Activated T-helper 2 cell treated with anti-CD3 and anti-CD28 coated beads, Interferon-gamma antibody, Interleukin-2, Interleukin-4, amounts not matched to agents 10 μg/mL and 5 μg/mL and 100 μg/mL, durations not matched to agents 14 hours and 24 hours and 36 hours (primary cell): ENCODE measurements at places on chromosomes 6 and 20. TPM values are rescaled to one million over a fixed set of nuclear protein-coding genes. Genes with fewer than 3 reads are reported as not detected.

GRCh38 chr6:88810701-88811100 lies 152.7 kb downstream of the RNGTT start:
- no peak for DNase-seq

IYD gene
- not detected in 2 replicates for total RNA-seq

HLA-DQA1 gene
- 5.0 and 6.3 TPM in 2 replicates for total RNA-seq

GRCh38 chr6:45626087-45626891 lies 248.6 kb upstream of the SUPT3H start:
- DNase-seq: no peak

MYB gene
- total RNA-seq: 82.5 and 84.5 TPM in 2 replicates

- no peak for DNase-seq
These were observed 52.2 kb upstream of the FNDC1 start for GRCh38 chr6:159117046-159117445.

DNA sequence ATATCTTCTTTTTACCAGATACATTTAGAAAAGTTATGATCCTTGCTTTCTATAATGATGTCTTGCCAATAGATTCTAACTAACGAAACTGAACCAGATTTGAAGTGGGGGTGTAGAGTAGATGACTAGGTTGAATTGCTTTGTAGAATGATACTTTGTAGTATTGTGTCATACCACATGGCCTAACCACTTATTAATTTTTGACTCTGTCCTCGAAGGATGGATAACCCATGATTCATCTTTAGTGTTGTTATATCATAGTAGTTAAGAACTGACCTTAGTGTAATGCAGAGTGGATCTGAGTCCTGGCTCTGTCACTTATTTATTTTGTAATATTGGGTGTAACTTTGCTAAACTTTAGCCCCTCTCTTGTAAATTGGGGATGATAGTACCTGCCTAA lies 4.5 kb downstream of the PHF3 start:
- DNase-seq: no peak

DNA sequence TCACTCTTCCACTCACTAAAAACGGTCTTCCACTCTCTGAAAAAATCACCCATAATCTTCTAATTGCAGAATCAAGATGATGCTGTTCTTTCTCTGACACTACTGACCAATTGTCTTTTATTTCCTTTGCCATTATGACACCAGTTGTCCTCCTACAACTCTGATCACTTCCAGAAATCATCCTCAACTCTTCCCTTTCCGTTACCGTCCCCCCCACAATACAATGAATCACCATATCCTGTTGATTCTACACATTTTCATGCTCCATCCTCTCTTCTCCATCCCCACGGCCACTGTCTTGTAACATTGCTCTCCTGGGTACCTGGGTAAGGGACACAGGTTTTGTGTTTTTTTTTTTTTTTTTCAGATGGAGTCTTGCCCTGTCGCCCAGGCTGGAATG lies 2.5 kb upstream of the PPP2R5D start:
- no peak for DNase-seq

DNA sequence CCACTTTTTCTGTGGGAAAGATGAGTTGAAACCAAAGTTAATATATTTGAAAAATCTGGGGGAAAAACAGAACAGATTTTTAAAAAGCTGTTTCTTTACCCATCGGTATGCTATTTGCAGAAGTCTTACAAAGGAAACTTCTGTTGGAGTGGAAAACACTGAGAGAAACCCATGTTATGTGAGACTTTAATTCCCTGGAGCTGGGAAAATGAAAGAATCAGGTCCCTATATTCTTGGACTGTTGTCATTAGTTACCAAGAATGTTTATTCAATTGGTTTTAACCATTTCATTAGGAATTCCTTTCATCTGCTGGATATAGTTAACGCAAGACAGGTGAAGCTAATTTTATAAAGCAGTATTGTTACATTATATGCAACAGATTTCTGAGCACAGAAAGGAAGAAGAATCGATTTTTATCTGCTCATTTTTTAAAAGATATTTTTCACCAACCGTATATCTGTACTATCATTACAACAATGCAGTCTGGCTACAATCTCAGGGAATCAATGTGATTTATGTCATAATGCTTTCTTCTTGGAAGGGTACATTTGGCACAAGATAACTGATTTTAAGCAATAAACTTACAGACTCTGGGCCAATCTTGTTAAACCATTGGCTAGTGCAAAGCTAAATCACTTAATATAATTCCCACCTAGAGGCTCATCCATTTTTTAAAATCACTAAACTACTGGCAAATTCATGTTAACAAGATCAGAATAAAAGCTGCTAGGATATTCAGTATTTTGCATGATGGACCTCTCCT lies 170.0 kb downstream of the MOXD1 start:
- no peak for DNase-seq

DNA sequence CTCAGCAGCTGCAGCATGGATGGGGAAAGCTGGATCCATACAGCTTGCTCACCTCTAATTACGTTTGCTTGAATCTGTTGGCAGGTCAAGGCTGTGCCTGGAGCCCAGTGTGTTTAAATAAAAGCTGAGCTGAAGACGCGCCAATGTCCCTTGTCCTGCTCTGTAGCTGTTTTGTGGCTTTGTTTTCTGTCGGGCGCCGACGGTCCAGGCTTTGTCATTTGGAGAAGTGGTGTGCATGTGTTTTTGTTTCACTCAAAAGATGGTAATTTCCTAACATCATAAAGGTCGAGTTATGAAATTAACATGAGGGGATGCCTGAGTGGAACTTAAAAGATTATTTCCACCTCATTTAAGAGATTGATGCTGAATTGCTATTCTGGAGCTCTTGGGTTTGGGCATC lies 107.6 kb downstream of the SLC24A3 start:
- no peak for DNase-seq

SIRPB2 gene
- not detected in 2 replicates for total RNA-seq

LY6G6C gene
- not detected in 2 replicates for total RNA-seq

GRCh38 chr6:35679399-35679798 lies 9.3 kb downstream of the FKBP5 start:
- no peak for DNase-seq

DNA sequence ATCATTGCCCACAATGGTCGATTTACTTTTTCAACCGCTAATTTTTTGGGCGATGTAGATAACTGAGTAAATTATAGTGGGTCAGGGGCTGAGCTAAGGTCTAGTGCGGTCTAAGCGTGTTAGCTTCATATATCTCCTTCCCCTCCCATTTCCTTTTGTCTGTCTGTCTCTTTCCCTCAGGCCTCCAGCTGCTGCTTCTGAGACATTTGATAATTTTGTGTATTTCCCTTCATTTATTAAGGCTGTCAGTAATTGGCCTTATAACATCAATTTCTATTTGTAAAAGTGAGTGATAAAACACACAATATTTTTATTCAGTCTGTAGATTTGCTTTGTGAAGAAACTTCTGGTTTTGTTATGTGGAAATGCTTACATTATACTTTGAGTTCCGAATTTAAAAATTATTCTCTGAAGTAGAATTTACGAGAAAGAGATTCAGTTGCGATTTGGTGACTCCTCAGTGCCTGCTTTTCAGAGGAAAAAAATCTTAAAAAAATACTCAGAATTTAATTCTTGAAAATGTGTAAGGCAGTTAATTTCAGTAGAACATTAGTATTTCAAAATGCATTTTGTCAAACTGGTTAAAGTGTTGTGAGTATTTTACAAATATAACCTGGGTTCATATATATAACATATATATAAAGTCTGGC lies 1.4 kb downstream of the TMEM170B start:
- no peak for DNase-seq

CDH26 gene
- total RNA-seq: 0.30 and 0.85 TPM in 2 replicates

MYH7B gene
- 0.30 and 0.34 TPM in 2 replicates for total RNA-seq

MRPL14 gene
- 67.3 and 70.3 TPM in 2 replicates for total RNA-seq

SYNE1 gene
- total RNA-seq: 14.2 and 15.2 TPM in 2 replicates

- no peak for DNase-seq
These were observed 49.0 kb downstream of the HNF4A start for GRCh38 chr20:44404204-44405181.

DNA sequence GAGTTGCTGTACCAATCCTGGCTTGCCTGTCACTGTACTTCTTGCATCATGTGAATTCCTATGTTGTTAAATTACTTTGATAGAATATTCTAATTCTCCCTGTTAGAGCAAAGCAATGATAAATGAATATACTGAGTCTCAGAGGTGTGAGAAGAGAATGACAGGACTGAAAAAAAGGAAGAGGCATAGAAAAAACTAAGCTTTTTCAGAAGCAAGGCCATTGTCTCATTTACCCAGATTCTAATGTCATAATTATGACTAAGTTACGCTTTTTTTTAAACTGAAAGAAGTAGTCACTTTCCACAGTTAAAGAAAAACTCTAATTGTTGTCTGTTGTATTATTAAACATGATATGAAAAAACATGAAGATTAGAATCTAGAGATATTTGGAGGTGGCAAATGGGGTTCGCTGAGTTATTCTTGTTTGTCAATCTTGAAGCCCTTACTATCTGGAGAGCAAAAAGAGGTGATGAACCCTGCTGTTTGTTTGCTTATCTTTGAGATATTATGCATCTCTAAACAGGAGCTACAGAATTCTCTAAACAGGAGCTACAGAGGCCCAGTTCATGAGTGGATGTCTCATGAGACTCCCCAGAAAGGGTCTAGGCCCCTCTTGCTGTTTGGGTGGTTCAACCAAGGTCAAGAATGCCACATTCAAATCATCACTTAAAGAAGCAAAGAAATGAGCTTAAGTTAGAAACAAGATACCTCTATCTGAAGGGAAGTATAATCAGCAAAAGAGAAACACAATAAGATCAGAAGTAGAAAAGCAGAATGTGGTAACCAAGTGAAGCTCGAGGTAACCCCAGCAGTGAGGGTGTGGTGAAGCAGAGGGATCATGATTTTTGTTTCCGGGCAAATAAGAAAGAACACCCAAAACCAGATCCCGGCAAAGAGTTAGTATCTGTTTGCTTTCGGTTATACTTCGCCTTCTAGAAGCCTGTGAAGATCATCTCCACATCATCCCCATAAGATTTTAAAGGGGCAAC lies 33.3 kb upstream of the THEMIS start:
- DNase-seq: peak; percentile 58

DNA sequence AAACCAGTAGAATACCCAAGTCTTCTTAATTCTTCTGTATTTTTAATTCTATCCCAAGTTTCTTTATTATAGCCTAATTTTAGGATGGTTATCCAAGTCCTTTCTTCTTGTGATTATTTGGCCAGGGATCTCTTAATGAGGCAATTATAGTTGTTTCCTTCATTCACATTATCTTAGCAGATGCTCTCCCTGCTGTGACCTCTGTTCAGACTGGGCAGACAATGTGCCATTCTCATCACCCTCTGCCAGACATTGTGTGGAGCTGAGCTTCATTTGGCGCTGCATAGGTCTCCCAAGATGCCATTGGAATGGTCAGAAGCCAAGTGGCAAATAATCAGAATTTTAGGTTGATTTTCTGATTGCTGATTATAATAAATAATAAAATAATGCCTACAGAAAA lies 79.4 kb downstream of the LIN28B start:
- no peak for DNase-seq

GRCh38 chr20:33284284-33284683 lies 1.3 kb downstream of the BPIFB1 start:
- DNase-seq: no peak

GRCh38 chr6:165950316-165950715 lies 217.3 kb downstream of the TBXT start:
- no peak for DNase-seq

DNA sequence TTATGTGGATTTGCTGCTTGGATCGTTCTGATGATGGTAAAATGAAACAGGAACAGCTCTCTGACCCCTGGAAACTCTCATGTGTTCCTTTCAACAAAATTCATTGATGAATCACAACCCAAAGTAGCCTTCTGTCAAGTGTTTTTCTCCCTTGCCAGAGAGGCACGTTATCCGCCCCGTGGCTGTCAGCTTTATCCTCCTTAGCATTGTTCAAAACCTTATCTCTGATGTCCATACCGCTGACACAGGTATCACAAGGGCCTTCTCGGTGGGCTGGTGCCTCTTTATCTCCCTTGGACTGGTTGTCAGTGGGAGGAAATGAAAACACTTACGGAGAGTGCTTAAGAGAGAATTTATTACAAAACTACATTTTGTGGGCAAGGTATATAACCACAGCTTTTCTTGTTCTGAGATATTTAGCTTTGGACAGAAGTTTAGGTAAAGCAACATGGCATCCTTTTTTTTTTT lies 84.9 kb downstream of the TIAM2 start:
- DNase-seq: no peak

DNA sequence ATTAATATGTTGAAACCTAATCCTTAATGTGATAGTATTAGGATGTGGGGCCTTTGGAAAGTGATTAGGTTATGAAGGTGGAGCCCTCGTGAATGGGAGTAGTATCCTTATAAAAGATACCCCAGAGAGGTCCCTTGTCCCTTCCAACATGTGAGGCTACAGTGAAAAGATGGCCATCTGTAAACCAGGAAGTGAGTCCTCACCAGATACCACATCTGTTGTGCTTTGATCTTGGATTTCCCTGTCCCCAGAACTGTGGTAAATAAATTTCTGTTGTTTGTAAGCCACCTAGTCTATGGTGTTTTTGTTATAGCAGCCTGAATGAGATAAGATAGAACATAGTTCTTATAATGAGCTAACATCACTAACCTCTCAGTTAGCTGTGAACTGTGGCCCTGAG lies 16.6 kb upstream of the CALHM6 start:
- DNase-seq: no peak

DNA sequence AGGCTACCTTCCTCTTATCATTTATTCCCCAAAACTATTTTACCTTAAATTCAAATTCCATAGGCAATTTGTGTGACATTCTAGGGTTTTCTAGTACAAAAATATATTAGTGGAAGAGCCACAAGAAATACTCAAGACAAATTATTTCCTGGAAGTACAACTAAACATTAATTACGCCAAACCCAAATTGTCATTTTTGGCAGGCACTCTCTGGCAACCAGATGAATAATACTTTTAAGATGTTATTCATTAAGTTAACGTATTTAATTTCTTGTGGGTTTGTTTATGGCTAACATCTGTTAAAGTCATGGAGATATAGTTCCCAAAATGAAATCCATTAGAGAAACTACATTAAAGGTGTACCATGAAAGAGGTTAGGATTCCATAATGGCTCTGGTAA lies 40.5 kb downstream of the HMGN3 start:
- no peak for DNase-seq

KHDC1L gene
- total RNA-seq: 0.32 TPM in 1 of 2 replicates, not detected in the other

DNA sequence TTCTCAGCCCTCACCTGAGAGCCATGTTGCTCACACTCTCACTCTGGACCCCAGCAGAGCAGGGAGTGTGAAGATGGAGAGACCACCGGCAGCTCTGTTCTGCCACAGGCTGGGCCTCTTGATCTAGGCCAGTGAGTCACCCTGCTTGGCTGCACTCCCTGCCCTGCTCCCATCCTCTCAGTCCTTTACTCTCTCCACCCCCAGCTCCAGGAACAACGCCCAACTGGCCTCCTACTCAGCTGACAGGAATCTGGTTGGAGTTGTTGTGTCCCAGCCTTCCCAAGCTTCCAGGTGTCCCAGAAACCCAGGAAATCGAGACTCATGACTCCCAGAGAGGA lies at the start of gene PSORS1C1:
TSS of gene PSORS1C1 (plus strand) at position 260 of the 338 bp plus-strand sequence. CDS start 14,833 bp downstream, outside the sequence.
- no peak for DNase-seq

PKIB gene
- 0.44 and 0.52 TPM in 2 replicates for total RNA-seq

GRCh38 chr20:57174737-57175136 lies 91.7 kb downstream of the BMP7 start:
- DNase-seq: no peak

DNA sequence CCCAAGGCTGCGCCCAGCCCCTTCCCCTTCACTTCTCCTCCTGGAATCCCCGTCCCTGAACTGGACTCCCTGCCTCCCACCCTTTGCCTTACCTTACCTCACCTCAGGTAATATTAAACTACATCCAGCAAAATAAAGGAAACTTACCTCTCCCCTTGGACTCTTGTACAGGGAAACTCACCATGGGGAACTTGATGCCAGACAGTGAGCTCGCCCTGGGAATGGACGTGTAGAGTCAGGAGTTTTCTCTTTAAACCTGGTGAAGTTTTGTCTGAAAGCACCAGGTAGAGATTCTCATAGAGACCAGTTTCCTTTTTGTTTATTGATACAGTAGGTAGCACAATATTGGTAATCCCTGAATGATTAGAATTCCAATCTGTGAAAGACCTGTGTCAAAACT lies 544 bp upstream of the HLA-C start:
- no peak for DNase-seq

PHACTR2 gene
- 41.0 and 45.4 TPM in 2 replicates for total RNA-seq
